ENCODE measurements at places on chromosomes 16 and 17.
A peak's percentile ranks its signal among the peaks of the same experiment; 100 is the strongest.

- no peak for DNase-seq
Observed at GRCh38 chr17:72342627-72343527, 222.1 kb downstream of the SOX9 start.

GRCh38 chr17:79141578-79142355, 67.1 kb downstream of the ENGASE start:
- DNase-seq, result no peak

DNA sequence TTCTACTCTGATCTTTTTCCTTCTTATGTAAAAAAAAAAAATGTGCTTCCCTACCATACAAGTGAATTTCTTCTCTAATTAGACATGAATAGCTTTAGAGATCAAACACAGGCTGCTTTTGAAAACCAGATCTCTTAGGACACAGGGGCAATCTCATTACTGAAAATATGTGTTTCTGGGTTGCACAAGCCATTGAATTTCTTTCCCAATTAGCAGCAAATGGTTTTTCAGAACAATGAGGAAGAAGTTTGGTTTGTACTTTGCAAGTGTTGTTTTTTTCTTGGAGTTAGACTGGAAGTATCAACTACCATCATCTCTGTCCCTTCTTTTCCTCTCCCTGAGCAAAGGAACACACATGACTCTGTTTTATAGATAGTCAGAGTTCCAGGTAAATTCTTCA, 5.6 kb upstream of the ANKS4B start:
- DNase-seq, result no peak

DNA sequence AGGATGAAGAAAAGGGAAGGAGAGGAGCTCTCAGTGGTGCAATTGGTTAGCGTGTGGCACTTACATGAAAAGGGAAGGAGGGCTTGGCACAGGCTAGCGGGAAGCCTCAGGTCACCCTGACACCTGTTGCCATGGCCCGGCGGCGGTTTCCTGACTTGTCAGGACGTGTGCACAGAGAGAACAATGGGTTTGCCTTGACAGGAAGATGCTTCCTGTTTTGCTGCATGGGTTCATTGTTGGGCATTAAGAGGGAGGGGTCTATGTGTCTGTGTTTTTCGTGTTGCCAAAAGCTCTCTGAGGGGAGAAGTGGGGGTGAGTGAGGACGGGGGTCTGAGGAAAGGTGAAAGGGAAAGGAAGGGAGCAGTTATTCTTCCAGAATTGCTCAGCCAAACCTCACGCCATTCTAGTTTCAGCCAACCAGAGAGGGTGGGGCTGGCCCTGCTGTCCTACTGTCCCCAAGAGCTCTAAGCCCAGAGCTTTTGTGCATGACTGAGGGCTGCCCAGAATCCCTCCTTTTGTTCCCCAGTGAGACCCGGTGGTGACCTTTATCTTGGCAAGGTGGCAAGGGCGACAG, 17.1 kb upstream of the CCR7 start:
- DNase-seq, result peak; percentile 82

GRCh38 chr17:72426948-72427760, 306.3 kb downstream of the SOX9 start:
- no peak for DNase-seq

DNA sequence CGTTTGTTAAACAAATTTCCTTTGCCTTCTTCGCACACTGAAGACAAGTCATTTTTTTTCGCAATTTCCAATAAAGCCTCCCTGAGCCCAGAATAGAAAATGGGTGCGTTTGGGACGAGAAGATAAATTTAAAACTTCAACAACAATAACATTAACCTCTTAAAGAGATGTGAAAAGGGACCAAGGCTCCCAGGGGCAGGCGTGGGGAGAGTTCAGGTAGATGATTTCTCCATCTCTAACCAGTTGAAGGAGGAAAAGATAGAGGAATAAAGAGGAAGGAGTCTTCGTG, 1.3 kb upstream of the HOXB4 start:
- no peak for DNase-seq

- no peak for DNase-seq
Observed at GRCh38 chr17:32651084-32651483, 164.3 kb downstream of the CDK5R1 start.

DNA sequence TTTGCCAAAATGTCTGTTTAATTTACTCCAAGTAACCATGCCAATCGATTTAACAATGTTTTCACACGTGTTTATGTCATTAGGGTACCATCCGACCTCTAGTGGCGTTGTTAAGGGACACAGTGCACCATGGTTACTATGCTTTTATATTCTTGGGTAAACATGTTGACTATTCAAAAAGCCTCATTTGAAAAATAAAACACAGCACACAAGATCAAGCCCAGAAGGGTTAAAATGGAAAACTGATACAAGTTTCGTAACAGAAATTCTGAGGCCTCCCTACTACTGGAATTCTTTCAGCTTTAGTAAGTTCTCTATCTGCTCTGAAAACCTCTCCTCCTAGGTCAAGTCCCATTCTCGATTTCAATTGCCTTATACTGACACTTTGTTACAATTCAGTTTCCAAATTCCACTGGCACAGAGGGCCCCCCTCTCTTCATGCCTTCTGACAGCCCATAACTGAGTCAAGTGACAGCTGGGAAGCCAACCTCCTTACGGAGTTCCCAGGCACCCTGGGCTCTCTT, 2.1 kb downstream of the CFAP20 start:
- peak; percentile 38 for DNase-seq

DNA sequence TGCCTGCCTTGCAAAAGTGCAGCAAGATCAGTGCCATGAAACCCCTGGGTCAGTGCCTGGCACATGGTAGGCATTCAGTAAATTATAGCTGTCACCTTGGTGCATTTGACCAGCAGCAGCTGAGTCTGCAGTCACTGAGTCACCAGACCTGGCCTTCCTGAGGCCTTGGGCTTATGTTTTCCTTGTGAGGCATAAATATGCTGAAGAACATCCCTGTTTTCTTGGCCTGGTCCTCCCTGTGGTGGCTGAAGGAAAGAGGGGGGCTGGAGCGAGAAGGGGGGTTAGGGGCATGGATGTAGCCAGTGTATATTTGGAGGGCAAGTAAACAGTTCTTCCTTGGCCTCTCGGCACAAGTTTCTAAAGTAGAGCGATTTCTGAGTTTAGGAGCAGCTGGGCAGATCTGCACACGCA, 26.5 kb downstream of the EPN2 start:
- DNase-seq, result no peak

- no peak for DNase-seq
Observed at GRCh38 chr16:80669673-80670072, 128.9 kb downstream of the DYNLRB2 start.

DNA sequence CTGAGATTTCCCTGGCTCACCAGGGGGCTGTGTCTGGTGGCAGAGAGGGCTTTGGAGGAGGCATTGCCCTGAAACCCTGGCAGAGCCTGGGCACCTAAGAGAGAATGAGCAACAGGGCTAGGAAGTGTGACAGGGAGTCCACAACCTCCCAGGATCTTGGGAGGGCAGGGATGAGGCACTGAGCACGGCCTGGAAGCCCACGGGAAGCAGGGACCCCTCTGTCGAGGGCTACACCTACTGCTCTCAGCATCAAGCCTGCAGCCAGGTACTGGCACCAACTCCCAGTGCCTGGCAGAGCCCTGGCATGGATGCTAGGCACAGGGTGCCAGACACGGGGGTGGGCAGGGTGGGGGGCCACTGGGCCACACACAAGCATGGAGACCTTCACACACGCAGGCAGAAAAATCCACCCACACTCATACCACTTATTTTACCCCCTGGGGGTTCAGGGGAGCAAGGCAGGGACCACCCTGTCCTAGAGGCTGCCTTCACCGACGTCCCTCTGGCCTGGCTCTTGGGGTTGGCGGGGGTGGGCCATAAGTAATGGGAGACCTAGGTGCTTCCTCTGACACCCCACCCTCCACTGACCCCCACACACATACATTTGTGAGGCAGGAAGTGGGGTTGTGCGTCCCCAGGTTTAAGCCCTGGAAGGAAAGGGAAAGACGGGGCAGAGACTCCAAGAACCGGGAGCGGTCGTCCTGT, 970 bp upstream of the HSD11B2 start:
- no peak for DNase-seq

DNA sequence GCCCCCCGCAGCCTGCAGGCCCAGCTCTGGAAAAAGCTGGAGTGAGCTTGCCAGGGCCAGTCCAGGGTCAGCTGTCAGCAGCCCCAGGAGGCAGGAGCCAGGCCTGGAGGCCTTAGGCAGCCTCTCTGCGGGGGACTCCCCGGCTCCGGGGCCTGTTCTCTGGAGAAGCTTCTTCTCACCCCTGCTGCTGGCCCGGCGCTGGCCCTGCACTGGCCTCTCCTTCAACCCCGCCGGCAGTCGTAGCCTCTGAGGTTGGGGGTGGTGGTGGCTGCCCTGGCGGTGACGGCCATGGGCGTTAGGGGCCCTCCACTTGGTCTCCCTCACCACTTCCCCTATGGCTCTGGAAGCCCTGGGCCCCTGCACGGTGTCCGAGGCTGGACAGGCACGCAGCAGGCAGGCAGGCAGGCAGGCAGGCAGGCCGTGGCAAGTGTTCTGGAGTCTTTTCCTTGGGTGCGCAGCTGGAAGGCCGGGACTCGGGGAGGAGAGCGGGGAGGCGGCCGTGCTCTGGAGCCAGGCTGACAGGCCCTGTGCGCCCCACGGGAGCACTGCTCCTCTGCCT, 2.1 kb downstream of the FOXF1 start:
- DNase-seq, result no peak

DNA sequence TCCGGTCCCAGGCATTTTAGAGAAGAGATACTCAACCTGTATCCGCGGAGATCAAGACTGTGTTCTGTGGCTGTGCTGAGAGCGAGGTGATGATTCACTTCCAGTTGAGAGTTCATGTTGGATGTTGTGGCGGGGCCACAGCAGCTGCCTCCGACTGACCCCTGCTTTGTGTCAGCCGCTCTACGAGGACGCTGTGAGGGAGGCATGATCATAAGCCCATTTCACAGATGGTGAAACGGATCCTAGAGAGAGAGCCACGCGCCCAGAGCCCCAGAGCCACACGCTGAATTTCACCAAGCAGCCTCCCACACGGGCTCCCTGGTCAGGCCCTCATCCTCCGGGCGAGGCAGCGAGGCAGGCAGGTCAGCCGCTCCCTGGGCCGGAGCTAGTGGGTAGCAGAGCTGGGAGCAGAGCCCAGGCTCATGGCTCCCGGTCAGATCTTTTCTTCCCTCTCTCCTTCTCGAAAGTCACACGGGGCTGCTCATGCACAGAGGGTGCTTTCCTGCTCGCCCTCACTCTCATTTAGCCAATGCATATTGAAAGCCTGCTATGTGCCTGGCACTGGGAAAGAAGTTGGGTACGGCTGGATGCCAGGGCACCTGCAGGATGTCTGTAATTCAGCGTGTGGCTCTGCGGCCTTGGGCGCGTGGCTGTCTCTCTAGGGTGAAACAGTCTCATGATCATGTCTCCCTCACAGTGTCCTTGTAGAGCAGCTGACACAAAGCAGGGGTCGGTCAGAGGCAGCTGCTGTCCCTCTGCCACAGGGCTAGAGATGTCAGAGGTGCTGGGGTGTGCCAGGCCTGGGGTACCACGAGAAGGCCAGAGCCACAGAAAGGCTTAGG, 155.6 kb upstream of the CHMP6 start:
- DNase-seq, result no peak

DNA sequence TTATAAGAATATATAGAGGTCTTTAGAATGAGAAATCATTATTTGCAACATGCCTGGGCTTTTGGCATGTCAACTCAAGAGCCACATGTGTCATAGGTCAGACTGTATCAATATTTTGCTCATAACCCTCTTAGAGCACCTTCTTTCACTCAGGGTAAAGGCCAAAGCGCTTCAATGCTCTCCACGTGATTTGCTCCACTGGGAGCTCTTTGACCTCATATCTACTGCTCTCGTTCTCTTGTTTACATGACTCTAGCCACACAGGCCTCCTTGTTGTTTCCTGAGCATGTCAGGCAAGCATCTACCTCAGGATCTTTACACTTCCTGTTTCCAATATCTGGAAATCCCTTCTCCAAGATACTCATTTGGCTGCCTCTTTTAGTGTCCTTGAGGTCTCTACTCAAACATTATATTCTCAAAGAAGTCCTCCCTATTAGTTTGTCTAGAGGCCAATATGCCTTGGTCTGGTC, 148.4 kb downstream of the TOX3 start:
- no peak for DNase-seq

GRCh38 chr16:69564845-69565670, 708 bp upstream of the NFAT5 start:
- no peak for DNase-seq

DNA sequence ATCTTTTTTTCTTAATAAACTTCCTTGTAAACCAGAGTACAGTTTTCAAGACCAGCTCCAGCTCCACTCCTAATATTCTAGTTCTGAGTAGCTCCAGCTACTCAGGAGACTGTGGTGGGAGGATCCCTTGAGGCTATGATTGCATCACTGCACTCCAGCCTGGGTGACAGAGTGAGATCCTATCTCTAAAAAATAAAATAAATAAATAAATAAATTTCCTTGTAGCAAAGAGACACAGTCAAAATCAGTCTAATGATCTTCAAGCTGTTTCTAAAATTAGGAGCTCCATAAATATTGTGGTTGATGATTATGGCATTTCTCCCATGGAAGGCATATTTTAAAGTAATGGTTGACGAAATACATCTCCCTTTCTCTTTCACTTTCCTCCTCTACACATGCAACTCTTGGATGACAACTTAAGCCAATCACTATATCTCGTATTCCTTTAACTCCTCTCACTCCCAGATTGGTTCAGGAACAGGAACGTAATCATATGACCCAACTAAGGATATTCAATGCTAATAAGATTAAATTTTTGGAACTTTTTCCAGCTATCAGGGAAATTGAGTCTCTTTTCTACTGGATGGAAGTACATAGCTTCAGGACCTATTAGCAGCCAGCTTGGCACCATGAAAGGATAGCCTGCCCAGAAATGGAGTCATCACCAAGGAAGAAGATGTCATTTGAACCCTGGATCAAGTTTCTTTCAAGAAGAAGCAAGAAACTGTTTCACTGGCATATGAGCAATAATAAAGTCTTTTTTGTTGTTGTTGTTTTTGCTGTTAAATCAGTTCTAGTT, 42.1 kb upstream of the TAOK1 start:
- DNase-seq, result no peak

DNA sequence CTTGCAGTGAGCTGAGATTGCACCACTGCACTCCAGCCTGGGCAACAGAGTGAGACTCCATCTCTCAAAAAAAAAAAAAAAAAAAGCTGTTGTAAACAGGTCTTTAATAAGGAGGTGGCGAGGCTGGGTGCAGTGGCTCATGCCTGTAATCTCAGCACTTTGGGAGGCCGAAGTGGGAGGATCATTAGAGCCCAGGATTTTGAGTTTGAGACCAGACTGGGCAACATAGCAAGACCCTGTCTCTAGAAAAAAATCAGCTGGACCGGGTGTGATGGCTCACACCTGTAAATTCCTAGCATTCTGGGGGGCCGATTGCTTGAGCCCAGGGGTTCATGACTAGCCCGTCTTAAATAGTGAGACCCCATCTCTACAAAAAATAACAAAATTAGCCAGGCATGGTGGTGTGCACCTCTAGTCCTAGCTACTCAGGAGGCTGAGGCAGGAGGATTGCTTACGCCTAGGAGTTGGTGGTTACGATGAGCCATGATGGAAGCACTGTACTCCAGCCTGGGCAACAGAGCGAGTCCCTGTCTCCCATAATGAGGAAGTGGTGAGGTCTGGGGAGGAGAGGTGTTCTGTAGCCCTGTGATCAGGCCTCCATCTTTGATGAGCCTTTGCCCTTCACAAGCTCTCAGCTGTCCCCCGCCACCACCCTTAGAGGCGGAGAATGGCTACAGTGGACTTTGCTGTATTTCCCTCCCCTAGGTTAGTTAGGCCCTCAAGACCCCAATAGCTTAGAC, 36.2 kb downstream of the ZNF778 start:
- no peak for DNase-seq

- no peak for DNase-seq
Observed at GRCh38 chr17:49775546-49776260, 11.8 kb upstream of the FAM117A start.

GRCh38 chr16:81442916-81443687, 1.5 kb upstream of the CMIP start:
- no peak for DNase-seq
